ENCODE measurements at places on chromosomes 11 and 22.

DNA sequence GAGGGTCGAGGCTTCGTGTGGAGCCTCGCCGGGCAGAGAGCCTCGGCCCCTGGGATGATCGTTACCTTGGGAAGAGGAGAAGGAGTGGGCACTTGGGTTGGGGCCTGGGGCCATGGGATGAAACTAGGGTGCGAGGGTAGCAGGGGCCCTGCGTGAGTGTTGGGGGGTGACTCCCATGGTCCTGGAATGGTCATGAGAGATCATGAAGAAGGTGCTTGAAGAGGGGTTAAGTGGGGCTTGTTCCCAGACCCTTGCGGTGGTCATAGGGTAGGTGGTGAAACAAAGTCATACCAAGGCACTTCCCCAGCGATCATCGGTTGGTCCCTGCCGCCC lies 284 bp downstream of the CCS start:
- no peak for DNase-seq

DNA sequence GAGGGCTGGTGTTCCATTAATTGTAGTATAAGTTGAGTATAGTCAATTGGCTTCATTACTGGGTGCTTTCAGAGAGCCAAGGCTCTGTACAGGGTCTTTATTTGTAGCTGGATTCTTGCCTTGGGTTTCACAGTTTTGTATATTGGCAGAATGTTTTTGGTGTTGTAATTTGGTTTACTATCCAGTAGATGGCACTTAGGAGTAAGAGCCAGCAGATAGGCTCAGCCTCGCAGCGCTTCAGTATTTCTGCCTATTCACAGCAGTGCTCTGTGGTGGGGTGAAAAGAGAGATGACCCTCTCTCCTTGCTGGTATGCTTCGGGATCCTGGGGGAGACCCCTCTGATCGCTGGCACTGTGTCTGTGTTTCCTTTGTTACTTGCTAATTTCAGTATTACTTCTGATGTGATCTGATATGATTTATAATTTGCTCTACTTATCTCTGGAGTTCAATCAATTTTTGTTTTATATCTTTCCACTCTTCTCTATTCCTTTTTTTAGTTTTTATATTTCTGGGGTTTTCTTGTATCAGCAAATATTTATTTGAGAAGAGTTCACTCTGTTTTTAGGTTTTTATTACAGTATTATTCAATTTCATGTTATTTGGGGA lies 52.2 kb downstream of the ANO5 start:
- DNase-seq: peak; percentile 56

- DNase-seq: no peak
Observed at GRCh38 chr22:39666926-39667325, 96.4 kb downstream of the CACNA1I start.

- no peak for DNase-seq
Observed at GRCh38 chr22:24752088-24752623, 22.4 kb downstream of the PIWIL3 start.

DNA sequence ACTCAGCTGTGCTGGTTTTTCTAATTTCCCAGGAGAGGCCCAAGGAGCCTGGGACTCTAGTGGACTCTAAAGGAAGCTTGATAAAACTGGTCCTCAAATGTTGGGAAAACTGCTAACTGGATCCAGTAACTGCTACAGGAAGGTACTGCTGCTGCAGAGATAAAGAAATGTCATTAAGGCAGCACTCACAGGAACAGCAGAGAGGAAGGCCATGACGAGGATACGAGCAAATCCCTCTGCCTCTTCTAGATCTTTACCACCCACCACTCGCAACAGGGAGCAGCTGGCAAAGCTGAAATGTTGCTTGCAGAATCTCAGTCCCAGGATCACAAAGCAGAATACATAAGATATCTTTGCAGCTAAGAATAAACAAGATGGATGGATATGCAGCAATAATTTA lies 23.5 kb downstream of the TTC28 start:
- DNase-seq: no peak

DNA sequence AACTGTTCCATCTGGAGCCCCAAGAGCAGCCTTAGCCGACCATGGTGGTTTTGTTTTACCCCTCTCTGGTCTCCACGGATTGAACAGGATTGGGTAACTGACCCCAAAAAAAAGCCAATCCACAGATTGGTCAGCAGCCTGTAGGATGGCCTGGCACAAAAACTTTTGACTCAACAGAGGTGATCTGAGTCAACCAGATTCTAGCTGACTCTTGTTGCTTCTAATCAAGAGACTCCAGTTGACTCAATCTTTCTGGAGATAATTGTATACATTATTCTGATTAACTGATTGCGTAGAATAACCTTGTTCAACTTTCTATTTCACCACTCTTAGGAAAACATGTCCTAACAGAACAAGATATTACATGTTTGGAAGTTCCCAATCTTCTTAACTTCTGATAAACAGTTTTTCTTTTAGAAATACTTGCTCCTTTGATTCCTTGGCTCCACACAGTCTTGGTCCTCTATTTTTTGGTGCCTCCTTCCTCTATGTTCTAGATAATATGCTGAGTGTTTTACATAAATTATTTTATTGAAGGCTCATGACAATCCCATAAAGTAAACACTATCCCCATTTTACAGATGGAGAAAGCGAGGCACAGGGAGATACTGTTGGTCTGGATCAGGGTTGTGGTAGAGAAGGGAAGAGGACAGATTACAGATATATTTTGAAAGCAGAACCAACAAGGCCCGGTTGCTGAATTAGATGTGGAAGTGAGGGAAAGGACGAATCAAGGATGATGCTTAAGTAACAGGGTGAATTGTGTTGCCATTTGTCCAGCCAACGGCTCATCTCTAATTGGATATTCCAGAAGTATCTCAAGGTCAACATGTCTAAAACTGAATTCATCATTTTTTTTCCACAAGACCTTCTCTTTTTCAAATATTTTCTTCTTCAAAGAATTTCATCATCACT lies 11.5 kb upstream of the ZC3H12C start:
- peak; percentile 79 for DNase-seq

DNA sequence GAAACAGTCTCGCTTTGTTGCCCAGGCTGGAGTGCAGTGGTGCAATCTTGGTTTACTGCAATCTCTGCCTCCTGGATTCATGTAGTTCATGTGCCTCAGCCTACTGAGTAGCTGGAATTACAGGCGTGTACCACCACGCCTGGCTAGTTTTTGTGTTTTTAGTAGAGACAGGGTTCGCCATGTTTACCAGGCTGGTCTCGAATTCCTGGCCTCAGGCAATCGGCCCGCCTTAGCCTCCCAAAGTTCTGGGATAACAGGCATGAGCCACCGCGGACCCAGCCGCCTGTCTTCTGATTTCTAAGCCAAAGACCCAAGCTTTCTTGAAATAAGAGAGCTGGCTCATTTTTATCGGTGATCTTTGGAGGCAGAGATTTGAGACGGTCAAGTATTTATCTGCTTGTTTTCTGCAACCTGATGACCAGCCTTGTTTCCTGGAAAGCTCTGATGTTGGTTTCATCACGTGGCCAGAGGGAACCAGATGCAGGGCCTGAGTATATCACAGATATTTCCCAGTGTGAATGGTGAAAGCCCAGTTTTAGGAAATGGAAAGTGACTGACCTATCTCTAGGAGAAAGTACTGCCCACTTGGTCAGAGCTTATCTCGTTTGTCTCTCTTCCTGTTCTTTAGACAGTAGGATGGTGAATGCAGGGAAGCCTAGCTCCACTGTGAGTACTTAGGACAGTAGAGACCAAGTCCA lies 5.7 kb upstream of the SIDT2 start:
- DNase-seq: peak; percentile 93

- no peak for DNase-seq
Observed at GRCh38 chr11:116990061-116990473, 108.2 kb downstream of the SIK3 start.

Data from inflammatory macrophage treated with lipopolysaccharide for 4 hours (primary cell).